ENCODE measurements at places on chromosomes 2 and 18.

GRCh38 chr2:55883829-55884228 lies 39.8 kb downstream of the EFEMP1 start:
- DNase-seq = no peak

DNA sequence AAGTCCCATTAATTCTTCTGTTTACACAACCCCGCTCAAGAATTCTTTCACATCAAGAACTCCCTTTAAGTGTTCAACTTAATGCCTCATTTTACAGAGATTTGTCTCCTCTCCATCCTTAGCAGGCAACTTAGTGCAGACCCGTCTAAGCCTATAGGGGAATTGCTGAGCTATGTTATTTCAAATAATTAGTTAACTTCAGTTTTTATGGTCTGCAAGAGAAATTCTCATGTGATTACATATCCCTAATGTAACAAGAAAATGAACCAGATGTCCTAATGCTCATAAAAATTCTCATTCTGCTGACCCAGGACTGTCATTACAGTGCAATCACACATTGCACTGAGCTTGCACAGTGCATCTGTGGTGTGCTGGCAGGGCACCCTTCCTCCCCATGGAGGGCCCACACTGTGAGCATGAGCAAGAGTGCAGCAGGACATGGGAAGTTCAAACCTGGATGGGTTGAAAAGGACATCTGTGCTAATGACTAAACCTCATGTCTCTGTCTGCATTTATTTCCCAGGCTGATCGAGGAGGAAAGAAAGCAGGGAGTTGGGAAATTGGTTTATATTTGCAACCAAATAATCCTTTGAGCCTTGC lies 97.1 kb downstream of the COL5A2 start:
- no peak for DNase-seq

GRCh38 chr18:40883271-40883670 lies 1071.8 kb upstream of the PIK3C3 start:
- no peak for DNase-seq

DNA sequence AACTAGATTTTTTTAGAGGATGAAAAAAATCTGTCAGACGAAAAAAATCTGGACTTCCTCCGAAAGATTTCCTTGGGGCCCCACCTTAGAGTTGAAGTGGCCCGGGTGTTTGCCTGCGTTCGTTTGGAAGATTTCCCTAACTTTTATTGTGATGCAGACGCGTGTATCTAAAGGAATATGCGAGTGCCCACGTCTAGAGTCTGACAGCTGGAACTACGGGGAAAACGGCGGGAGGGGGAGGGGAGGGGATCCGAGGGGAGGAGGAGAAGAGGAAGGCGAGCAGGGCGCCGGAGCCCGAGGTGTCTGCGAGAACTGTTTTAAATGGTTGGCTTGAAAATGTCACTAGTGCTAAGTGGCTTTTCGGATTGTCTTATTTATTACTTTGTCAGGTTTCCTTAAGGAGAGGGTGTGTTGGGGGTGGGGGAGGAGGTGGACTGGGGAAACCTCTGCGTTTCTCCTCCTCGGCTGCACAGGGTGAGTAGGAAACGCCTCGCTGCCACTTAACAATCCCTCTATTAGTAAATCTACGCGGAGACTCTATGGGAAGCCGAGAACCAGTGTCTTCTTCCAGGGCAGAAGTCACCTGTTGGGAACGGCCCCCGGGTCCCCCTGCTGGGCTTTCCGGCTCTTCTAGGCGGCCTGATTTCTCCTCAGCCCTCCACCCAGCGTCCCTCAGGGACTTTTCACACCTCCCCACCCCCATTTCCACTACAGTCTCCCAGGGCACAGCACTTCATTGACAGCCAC lies 2.4 kb upstream of the SP9 start:
- no peak for DNase-seq

- no peak for DNase-seq
These were observed 173.2 kb upstream of the ZNF804A start for GRCh38 chr2:184425083-184425482.

- DNase-seq = no peak
These were observed 292.5 kb downstream of the MTX2 start for GRCh38 chr2:176561706-176562105.

GRCh38 chr18:2400701-2401196 lies 170.6 kb downstream of the METTL4 start:
- DNase-seq = no peak

DNA sequence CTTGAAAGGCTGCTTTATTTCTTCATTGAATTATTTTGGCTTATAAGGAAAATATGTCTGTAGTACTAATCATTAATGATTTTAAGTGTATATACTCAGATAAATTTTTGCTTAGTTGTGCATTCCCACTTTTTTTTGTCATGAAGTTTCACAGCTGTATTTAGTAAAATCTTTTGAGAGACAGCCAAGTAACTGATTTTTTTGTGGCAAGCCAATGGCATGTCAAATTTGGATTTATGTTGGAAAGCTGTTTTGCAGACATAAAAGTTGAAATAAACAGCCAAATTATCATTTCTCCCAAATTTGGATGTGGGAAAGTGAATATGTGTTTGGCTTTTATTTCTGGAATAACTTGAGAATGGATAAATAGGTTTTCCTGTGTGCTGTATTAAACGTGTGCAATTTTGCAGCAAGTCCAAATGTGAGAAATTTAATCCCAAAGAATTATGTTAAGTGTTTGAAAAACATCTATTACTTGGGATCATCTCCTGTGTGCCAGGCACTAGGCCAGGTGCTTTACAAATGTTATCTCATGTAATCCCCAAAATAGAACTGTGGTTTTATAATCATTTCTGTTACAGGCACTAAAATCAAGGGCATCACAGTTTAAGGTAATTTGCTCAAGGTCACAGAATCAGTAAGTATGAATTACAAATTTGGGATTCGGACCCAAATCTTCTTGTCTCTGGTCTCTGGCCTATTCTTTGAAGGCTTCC lies 160.4 kb downstream of the PTPRM start:
- DNase-seq = no peak

DNA sequence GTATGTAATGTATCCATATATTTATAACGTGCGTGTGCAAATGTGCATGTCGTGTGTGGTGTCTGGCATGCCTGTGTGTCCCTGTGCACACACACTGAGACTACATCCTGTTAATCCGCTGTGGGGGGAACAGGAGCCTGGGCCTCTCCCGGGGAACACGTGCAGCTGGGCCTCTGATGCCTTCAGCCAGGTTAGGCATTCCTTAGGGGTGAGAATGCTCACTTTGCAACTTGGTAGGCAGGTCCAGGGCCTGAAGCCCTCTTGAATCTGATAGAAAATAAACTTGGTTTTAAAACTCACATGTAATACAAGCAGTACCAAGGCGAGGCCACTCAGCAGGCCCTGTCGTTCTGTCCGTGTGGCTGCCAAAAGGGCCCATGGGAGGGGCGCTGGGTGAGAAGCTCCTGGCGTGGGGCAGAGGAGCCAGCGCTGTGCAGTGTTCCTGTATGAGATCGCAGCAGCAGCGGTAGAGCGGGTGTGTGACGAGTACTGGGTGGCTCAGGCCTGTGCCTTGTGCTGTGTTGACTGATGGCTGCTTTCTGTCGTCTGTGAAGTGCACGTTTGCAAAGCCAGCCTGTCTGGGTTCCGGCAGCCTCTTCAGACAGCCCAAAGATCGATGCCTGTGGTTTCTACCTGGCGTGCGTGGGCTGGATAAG lies 16.2 kb downstream of the SALL3 start:
- DNase-seq = no peak

DNA sequence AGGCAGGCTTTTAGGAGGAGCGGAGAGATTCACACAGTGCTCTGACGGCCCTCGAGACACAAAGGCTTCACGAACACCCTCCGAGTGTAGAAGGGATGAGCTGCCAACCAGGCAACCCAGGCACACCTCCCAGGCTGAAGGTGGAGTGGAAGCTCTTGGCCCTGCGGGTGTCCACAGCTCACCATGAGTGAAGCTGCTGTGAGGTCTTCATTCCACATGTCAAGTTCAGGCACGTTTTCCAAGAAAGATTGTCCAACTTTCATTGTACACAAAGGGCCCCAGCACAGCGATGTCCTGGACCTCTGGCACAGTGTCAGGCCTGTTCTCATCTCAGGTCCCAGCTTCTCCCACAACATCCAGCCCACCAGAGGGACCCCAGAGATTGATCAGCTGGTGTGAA lies 13.4 kb downstream of the PARD6G start:
- DNase-seq = no peak

- no peak for DNase-seq
These were observed 107.4 kb downstream of the OSBPL6 start for GRCh38 chr2:178301649-178302238.

- no peak for DNase-seq
These were observed 163.0 kb upstream of the SPHKAP start for GRCh38 chr2:228344531-228344930.

DNA sequence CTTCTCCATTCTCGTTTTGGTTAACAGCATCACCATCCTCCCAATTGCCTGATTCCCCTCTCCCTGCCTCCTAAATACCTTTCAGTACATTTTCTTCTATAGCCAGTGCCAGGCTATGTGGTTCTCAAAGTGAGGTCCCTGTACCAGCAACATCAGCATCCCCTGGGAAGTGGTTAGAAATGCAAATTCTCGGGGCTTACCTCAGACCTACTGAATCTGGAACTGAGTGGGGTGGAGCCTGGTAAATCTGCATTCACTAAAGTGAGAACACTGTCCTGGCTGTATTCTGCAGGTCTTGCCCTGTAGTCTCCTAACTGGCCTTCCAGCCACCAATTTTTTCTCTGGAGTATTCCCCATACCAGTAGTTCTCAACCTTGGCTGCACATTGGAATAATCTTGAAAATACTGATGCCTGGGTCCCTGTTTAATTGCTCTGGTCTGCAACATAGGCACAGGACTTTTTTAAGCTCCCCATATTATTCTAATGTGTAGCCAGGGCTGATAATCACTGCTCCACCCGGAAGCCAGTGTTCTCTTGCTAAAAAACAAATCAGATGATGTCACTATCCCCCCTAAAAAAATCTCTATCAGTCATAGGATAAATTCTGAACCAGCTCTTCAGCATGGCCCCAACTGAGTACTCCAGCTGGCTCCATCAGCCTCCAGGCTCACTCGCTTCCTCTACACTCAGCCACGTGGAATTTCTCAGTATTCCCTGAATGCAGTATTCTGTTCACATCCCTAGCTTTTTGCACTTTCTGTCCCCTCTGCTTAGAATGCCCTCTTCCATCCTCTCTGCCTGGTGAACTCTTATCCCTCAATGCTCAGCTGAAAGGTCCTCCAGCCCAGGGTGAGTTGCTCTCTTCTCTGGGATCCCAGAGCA lies 98.4 kb downstream of the CDK15 start:
- no peak for DNase-seq

All from stimulated activated CD8-positive, alpha-beta memory T cell treated with anti-CD3 and anti-CD28 coated beads, Interleukin-2, amount 100 ng/mL, for 1 hour (primary cell).